NCI-H524 treated with DMSO at 0.1 percent for 48 hours (cell line): ENCODE measurements at places on chromosomes 7 and 10.

DNA sequence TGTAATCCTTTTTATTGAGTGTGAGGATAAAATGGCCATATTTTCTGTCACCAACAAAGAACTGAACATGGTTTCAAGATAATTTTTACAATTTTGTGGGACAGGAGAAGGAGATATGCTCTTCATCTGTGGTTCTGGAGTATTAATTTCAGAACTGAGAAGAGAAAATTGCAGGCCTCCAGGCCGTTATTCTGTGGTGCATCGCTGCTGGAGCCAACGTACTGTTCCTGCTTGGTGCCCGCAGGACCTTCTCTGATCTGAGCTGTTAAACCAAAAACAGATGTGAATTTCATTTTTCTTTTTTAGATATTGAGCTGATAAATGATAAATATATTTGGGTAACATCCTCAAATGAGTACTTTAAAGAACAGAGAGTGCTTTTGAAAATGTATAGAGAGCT, 63.9 kb downstream of the IKZF1 start:
- DNase-seq = no peak

- DNase-seq = no peak
Observed at GRCh38 chr10:60950300-60950699, 6.3 kb upstream of the RHOBTB1 start.

DNA sequence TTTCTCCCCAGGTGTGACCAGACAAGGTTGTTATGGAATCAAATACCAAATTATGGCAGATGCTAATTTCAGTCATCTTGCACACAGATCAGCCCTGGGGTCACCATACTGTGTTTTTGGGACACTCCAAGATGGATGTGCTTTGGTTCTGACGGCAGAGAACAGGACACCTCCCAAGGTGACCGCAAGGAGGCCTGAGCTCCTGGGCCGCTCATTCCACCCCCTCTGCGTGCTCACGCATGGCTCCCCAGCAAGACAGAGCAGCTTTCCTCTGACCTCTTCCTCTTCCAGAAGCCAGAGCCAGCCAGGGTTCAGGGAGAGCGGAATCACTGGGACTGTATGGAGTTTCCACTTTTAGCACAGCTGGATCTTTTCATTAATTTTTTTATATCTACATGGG, 402.8 kb downstream of the DNAJB6 start:
- no peak for DNase-seq

DNA sequence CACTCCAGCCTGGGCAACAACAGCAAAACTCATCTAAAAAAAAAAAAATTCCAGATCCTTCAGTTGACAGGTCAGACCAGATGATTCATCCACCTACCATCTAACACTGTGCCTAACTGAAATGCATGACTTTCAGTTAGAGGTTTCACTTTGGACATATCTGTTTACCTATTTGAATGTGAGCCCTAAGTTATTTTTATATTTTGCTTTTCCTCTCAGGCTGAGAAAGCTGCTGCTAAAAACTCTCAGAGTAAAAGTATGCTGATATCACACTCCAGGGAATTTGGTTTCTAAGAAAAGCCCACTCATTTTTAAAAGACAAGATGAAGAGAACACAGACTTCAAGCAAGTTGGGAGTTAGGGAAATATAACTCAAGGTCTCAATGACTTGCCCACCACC, 126.0 kb downstream of the SGMS1 start:
- DNase-seq = no peak

GRCh38 chr10:130196511-130197487, 60.6 kb downstream of the GLRX3 start:
- DNase-seq = no peak

GRCh38 chr7:133434246-133434865, 181.5 kb downstream of the EXOC4 start:
- no peak for DNase-seq

DNA sequence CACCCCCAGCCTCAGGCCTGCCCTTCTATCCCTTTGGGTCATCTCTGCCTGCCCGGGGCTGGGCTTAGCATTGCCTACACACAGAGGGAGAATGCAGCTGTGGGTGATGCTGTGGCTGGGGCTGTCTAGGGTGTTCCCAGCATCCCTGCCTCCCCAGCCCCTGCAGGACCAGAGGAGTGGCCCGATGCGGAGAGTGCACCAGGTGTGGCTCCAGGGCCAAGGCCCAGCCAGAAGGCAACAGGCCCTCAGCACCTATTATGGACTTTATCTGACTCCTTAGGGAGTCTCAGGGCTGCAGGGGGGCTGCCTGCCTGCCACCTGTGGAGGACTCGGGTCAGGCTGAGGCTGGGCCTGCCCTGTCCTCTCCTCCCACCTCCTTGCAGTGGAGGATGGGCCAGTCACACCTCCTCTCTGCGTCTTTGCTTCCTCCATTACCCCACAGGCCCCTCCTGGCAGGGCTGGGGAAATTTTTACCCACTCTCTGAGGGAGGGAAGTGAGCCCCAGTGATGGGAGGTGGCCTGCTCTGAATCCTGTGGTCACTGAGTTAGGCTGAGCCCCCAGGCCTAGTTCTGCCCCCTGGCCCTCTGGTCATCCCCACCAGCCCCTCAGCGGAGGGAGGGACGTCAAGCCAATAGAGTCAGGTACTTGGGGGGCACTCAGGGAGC, 92.9 kb upstream of the PCBD1 start:
- DNase-seq = no peak

- DNase-seq = no peak
Observed at GRCh38 chr10:63653747-63654146, 132.5 kb downstream of the REEP3 start.

DNA sequence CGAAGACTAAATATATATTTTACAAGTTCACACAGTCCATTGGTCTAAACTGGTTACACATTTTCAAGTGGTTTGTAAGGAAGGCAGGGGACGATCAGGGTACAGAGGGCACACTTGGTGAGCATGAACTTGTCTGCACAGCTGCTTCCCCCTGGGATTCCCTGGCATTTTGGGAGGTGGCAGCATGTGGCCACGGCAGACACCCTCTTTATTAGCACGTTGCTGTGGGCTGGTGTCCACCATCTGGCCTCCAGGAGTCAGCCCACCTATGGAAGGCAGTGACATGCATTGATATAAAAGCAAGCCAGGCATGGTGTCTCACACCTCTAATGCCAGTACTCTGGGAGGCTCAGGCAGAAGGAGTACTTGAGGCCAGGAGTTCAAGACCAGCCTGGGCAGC, 350.2 kb downstream of the TYW1 start:
- no peak for DNase-seq

- no peak for DNase-seq
Observed at GRCh38 chr10:26730552-26730951, 33.1 kb downstream of the PDSS1 start.

DNA sequence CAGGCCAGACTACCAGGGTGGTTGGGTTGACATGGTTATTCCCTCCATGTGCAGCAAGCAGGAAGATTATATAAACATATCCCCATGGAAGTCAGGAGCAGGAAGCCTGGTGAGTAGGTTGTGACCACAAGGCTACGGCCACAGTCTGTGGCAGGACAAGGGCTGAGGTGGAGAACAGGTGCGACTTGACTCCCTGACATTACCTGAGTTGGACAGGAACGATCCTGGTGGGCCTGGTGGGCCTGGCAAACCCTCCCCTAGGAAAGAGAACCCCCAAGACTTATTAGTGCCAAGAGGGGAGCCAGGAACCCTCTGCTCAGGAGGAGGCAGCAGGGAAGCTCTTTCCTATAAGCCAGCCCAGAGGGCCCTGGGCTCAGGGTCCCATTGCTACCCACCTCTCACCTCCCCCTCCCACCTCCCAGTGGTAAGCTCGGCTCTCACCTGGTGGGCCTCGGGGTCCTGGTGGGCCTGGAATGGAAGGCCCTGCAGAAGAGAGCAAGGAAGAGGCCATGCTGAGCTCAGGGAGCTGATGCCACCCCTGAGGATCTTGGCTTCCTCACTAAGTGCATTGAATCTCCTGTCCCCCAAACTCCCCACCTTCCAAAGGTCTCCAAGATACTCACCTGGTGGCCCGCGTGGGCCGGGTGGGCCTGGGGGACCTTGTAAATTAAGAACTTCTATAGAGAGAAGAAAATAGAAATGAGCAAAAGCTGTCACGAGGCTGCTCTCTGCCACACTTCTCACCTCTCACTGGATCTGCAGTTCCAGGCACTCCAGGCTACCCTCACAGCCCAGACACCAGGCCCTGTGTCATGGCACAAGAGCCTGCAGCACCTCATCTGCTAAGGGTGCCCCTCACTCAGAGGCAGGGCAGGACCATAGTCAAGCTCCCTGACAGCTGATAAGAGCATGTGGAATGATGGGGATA, 44.6 kb downstream of the COL17A1 start:
- DNase-seq = no peak

- no peak for DNase-seq
Observed at GRCh38 chr7:133510326-133511055, 257.6 kb downstream of the EXOC4 start.

GRCh38 chr10:60916025-60916424, 28.0 kb downstream of the RHOBTB1 start:
- DNase-seq = no peak

DNA sequence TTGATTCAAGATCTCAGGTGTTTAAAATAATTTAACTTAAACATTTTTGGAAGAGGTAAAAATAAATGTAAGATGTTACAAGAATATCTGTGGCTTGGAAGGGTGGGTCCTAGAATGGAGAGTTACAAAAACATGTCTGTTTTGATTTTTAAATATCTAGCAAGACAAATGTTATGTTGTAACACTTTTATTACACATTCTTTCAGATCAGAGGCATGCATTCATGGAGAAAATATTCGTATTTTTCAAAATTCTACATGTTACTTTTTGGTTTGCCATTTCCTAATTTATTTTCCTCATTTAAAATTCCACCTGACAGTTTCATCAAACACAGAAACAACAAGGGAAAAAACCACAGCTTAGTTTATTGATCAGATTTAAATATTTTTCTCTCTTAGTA, 10.0 kb downstream of the WBP1L start:
- no peak for DNase-seq

GRCh38 chr10:131811630-131812403, 89.0 kb upstream of the PPP2R2D start:
- DNase-seq = no peak

- DNase-seq = no peak
Observed at GRCh38 chr10:119222537-119222936, 15.2 kb downstream of the GRK5 start.

- DNase-seq = no peak
Observed at GRCh38 chr10:119516381-119517234, 25.9 kb downstream of the RGS10 start.

DNA sequence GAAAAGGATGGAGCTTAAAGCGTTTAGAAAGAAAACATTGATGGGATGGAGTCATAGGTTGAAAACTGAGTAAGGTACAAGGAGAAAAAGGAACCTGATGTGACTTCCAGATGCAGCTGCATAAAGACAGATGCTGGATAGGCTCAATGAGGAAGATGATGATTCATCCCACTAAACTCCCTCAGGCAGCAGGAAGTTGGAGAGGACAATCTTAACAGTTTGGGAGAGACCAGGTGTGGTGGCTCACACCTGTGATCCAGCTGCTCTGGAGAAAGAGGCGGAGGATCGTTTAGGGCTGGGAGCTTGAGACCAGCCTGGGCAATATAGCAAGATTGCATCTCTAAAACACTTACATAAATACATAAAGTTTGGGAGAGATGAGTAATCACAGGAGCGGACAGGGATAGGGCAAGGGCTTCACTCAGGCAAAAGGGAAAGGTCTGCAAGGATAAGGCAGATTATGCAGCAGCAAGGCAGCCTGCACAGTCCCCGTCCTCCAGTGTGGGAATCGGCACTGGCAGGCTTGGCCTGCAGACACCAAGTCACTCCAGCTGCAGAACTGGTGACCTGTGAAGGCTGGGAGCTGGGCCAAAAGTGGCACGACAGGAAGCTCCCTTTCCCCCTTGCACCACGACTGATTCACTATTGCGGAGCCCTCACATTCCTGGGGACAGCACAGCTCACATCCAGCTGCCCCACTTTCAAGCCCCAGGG, 438.5 kb downstream of the GRID1 start:
- no peak for DNase-seq

DNA sequence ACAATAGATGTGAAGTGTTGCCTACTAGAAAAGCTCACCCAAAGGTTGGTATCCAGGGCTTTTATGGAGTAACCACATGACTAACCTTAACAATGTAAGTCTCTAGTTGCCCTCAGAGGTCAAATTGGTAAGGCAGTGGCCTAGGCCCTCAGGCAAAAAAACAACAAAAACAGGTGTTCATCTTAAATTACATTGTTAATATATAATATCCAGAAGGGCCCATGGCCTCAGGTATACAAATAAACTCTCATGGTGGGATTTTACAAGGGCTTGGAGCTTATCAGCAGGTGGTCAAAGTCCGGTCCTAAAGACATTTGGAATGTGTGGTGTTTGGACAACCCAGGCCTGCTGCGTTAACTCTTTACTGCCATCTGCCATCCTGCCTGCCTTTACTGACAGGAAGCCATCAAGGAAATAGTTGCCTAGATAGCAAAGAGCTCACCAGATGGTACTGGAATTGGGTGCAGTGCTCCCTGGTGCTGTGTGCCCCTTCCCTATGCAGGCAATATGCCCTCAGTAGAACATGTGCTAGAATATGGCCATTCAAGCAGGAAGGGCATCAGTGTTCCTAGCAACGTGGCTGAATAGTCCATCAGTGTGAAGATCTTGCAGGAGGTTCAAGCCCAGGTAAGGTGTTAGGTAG, 36.2 kb downstream of the TOMM7 start:
- peak; percentile 94 for DNase-seq

- peak; percentile 7 for DNase-seq
Observed at GRCh38 chr7:112383671-112384417, 66.4 kb upstream of the IFRD1 start.

DNA sequence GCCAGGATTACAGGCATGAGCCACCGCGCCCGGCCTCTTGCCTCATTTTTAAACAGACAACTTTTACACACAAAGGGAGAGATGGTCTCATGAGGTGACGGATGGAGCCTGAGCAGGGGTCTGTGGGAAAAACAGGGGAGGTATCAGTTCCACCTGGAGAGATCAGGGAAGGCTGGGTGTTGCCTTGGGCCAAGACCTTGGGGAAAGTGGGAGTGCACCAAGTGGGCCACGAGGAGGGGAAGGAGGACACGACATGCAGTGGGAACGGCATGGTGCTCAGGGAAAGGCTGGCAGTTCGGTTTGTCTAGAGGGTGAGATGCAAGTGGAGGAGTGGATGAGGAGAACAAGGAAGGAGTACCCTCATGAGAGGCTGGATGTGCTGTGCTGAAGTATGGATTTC, 8.9 kb upstream of the ZNF777 start:
- DNase-seq = no peak

DNA sequence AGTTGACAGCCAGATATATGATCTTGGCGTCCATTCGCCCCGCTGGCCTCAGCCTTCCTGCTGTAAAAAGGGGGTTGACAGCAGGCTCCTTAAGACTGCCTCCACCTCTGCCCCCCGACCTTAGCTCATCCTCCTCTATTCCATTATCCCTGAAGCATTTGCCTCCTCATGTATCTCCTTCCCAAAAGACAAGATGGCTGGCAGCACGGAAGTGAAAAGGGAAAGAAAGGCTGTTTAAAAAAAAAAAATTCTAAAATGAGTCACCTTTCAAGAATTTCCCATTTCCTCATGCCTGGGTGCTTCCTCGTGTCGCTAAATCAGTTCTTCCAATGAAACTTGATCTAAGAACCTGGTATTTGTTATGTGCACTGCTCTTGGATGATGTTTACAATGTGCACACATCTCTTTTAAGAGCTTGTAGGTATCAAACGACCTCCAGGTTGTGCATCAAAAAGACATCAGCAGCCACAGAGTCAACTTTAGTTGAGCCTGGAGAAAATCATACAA, 1.7 kb downstream of the SCRN1 start:
- DNase-seq = no peak

- DNase-seq = peak; percentile 70
Observed at GRCh38 chr10:133361227-133361626, 3.4 kb upstream of the FUOM start.

- DNase-seq = no peak
Observed at GRCh38 chr7:76063525-76063924, 15.6 kb downstream of the MDH2 start.
